A673 (cell line): ENCODE measurements at places on chromosomes 7 and 10. TPM values are rescaled to one million over a fixed set of nuclear protein-coding genes. Genes with fewer than 3 reads are reported as not detected.

GRCh38 chr7:81768951-81769778 lies 682 bp downstream of the HGF start:
- no peaks in the 10 kb centered on the region for H3K36me3 ChIP-seq
- no peaks in the 10 kb centered on the region for H3K4me1 ChIP-seq
- no peaks in the 10 kb centered on the region for H3K27me3 ChIP-seq
- H3K4me3 ChIP-seq, result no peak overlapping the region

DNA sequence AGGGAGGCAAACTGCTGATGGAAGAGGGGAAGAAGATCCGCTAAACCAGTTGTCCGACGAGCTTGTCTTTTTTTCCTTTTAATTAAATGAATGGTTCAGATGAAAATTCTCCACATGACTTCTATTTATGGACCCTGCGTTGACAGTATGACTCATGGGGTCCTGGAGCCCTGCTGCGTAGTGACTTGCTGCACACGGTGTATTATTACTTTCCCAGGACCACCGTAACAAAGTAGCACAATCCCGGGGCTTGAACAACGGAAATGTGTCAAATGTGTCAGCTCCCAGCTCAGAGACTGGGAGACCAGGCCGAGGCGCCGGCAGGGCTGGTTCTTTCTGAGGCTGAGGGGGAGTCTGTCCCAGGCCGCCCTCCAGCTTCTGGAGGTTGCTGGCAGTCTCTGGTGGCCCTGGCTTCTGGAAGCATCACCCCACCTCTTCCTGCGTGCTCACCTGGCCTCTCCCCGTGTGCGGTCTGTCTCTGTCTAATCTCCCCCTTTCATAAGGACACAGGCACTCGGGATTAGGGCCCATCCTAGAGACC lies 33.8 kb upstream of the MNX1 start:
- no peaks in the 10 kb centered on the region for H3K36me3 ChIP-seq
- H3K27ac ChIP-seq, result no peak overlapping the region
- H3K4me1 ChIP-seq, result no peaks in the 10 kb centered on the region

DNA sequence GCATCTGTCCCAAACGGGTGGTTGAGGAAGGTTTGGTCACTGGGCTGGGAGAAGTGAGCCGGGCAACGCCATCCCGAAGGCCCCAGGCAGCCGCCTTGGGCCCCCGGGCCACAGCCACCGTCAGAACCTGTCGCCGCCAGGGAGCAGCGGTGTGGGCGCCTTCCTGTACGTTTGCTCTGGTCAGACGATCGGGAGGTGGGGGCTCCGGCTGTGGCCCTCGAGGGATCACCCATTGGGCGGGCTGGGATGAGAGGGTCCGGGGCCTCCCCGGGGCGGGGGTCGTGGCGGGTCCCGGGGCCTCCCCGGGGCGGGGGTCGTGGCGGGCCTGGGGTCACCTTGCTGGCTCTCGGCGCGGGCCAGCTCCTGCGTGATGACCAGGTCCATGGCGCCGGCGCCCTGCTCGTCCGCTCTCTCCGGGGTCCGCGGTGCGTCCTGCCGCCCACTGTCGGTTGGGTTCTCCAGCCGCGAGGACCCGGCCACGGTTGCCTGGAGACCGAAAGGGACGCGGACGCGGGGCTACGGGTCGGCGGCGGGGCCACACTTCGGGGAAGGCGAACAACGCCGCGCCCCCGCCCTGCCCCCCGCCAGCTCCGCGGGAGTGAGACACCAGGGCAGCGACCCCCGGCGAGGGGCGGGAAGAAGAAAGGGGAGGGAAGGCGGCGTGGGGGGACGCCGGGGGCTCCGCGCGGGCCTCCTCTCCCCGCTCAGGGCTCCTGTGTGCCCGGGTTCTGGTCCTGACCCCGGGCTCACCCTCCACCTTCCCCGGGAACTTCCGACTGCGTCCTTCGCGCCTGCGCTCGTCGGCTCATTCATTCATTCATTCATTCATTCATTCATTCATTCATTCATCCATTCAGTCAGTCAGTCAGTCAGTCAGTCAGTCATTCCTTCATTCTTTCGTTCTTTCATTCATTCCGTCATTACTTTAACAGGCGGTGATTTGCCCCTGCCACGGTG lies at the start of gene CFAP46:
CFAP46 (minus strand) TSS at position 470 of the 957 bp plus-strand sequence; CDS start at position 384, 86 bp downstream.
- H3K36me3 ChIP-seq, result no peaks in the 10 kb centered on the region
- H3K4me3 ChIP-seq, result peak within 1 kb of the TSS; percentile 47
- DNase-seq, result peak; percentile 53
- peaks cover 12% of the 10 kb centered on the region for H3K27me3 ChIP-seq
- no peak within 1 kb of the TSS for H3K27ac ChIP-seq
- no peaks in the 10 kb centered on the region for H3K4me1 ChIP-seq

DNA sequence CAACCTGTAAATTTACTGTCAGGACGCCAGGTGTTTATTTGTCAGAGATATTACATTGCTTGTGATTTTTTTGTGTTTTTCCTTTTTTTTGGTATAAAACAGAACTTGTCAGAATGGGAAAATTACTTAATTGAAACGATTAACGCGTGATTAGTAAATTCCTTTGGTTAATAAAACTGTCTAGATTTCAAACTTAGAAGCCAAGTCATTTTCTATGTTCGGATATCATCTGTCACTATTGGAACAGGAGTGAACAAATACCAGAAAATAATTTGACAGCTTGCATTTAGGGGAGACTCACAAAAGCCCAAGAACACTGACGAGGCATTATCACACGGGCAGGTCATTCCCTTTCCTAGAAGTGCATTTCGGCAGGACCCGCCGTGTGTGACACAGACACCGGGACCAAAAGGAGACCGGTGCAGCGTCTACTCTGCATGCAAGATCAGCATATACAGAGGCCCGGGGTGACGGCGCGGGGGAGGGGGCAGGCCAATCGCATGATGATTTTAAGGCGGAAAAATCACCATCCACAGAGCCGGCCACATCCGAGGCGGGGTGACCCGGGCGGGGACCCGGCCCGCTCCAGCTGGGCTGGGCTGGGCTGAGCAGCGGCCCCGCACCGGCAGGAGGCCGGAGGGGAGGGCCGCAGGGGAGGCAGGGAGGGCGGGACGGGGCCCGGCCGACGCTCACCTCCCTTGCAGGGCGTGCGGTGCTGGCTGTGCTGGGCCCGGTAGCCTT lies 841 bp downstream of the GLUD1 start:
- H3K27ac ChIP-seq, result peak overlapping the region; percentile 85
- peaks cover 38% of the 10 kb centered on the region for H3K4me1 ChIP-seq
- peak overlapping the region; percentile 70 for H3K4me3 ChIP-seq
- no peaks in the 10 kb centered on the region for H3K27me3 ChIP-seq
- DNase-seq, result peak; percentile 57
- H3K36me3 ChIP-seq, result peaks cover 10% of the 10 kb centered on the region

- H3K27me3 ChIP-seq, result no peaks in the 10 kb centered on the region
- H3K36me3 ChIP-seq, result no peaks in the 10 kb centered on the region
- no peak overlapping the region for H3K4me3 ChIP-seq
- no peaks in the 10 kb centered on the region for H3K4me1 ChIP-seq
These were observed 439.3 kb downstream of the ADRA2A start for GRCh38 chr10:111516144-111516543.

DNA sequence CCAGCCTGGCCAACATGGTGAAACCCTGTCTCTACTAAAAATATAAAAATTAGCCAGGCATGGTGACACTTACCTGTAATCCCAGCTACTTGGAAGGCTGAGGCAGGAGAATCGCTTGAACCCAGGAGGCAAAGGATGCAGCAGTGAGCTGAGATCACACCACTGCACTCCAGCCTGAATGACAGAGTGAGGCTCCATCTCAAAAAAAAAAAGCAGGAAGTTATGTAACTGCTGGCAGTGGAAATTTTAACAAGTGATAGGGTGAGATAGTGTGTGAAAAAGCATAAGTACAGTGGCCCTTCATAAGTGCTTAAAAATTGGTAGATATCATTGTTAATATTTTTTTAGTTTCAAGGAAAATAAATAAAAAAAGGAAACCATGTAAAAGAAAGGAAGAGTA lies 12.3 kb downstream of the AKR1C3 start:
- H3K4me3 ChIP-seq, result no peak overlapping the region
- peaks cover 79% of the 10 kb centered on the region for H3K36me3 ChIP-seq
- H3K27ac ChIP-seq, result no peak overlapping the region
- H3K27me3 ChIP-seq, result no peaks in the 10 kb centered on the region
- no peaks in the 10 kb centered on the region for H3K4me1 ChIP-seq

- H3K27ac ChIP-seq, result no peak overlapping the region
- DNase-seq, result no peak
- H3K27me3 ChIP-seq, result no peaks in the 10 kb centered on the region
- no peaks in the 10 kb centered on the region for H3K36me3 ChIP-seq
- no peaks in the 10 kb centered on the region for H3K4me1 ChIP-seq
These were observed 1065.4 kb downstream of the SORCS3 start for GRCh38 chr10:105706281-105707026.

GRCh38 chr7:33774762-33775523 lies 130.4 kb upstream of the BMPER start:
- peak overlapping the region; percentile 49 for H3K27ac ChIP-seq
- H3K4me1 ChIP-seq, result peaks cover 10% of the 10 kb centered on the region
- no peaks in the 10 kb centered on the region for H3K27me3 ChIP-seq

GRCh38 chr10:99784016-99784726 lies 1.7 kb downstream of the ABCC2 start:
- H3K27me3 ChIP-seq, result no peaks in the 10 kb centered on the region
- H3K27ac ChIP-seq, result peak overlapping the region; percentile 59
- peak; percentile 52 for DNase-seq
- no peaks in the 10 kb centered on the region for H3K36me3 ChIP-seq

GRCh38 chr7:27157702-27158431 lies 1.4 kb upstream of the HOXA7 start:
- H3K27ac ChIP-seq, result no peak overlapping the region
- peaks cover 61% of the 10 kb centered on the region for H3K27me3 ChIP-seq
- no peak overlapping the region for H3K4me3 ChIP-seq
- no peak for DNase-seq
- H3K4me1 ChIP-seq, result peaks cover 7% of the 10 kb centered on the region

DNA sequence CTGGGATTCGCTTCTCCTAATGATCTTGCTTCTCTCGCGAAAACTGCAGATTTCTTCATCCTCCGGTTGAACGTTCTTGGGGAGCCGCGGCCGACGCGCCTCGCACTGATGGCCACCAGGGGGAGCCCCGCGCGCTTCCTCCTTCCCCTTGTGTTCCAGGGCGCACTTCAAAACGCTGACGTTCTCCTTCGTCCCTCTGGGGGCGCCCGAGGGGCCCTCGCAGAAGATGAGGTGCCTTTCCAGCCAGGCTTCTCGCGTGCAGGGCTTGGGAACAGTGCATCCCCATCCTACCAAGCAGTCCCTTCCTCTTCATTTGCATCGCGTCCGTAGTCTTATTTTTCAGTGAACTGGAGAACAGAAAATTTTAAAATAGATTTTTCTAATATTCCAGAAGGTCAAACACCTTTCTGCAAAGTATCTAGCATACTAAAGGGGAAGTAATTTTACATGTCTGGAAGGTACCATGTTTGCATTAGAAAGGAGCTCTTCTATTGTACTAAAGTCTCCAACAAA lies 22.5 kb downstream of the GSTO2 start:
- DNase-seq, result peak; percentile 92
- H3K27ac ChIP-seq, result no peak overlapping the region
- no peaks in the 10 kb centered on the region for H3K4me1 ChIP-seq
- peaks cover 43% of the 10 kb centered on the region for H3K27me3 ChIP-seq

DNA sequence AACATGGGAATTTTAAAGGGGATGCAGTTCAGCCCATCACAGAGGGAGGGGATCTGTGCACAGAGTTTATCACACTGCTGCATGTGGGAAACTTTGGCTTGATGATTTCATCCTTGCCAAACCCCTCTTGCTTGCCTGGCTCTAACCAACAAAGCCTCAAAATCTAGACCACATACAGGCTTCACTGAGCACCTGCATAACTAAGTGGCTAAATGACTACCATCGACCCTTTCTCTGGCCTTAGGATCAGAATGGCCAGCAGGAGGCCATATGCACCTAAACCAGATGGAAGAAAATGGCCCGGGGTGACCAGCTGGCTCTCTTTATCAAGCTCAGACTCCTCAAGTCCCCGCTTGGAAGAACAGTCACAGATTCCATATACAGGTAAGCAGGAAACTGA lies 15.6 kb upstream of the ZNF25 start:
- no peak overlapping the region for H3K27ac ChIP-seq
- no peak for DNase-seq
- no peak overlapping the region for H3K4me3 ChIP-seq
- H3K36me3 ChIP-seq, result no peaks in the 10 kb centered on the region

DNA sequence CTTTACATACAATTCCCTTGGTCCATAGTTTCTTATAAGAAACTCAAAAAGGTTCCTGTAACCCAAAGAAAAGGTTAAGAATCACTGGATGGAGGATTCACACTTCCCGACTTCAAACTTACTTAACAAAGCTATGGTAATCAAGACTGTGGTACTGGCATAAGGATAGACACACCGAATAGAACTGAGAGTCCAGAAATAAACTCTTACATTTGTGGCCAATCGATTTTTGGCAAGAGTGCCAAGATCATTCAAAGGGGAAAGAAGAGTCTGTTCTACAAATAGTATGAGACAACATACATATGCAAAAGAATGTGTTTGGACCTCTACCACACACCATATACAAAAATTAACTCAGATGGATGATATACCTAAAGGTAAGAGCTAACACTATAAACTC lies 32.8 kb downstream of the KDM7A start:
- no peaks in the 10 kb centered on the region for H3K36me3 ChIP-seq
- H3K4me3 ChIP-seq, result no peak overlapping the region
- H3K4me1 ChIP-seq, result no peaks in the 10 kb centered on the region
- no peak for DNase-seq
- H3K27ac ChIP-seq, result no peak overlapping the region

- H3K4me1 ChIP-seq, result no peaks in the 10 kb centered on the region
- no peak overlapping the region for H3K4me3 ChIP-seq
- H3K27me3 ChIP-seq, result no peaks in the 10 kb centered on the region
- no peak overlapping the region for H3K27ac ChIP-seq
These were observed 1209.2 kb downstream of the TYW1 start for GRCh38 chr7:68205826-68206225.

- H3K4me3 ChIP-seq, result no peak overlapping the region
- no peak for DNase-seq
- no peaks in the 10 kb centered on the region for H3K27me3 ChIP-seq
These were observed 186.1 kb downstream of the MTERF1 start for GRCh38 chr7:91694351-91694841.

GRCh38 chr7:29987811-29988317 lies 1.7 kb downstream of the SCRN1 start:
- DNase-seq, result peak; percentile 84
- H3K27ac ChIP-seq, result peak overlapping the region; percentile 93
- H3K27me3 ChIP-seq, result no peaks in the 10 kb centered on the region
- H3K4me3 ChIP-seq, result peak overlapping the region; percentile 100

GRCh38 chr7:2399848-2400587 lies 3.4 kb upstream of the CHST12 start:
- peaks cover 20% of the 10 kb centered on the region for H3K4me1 ChIP-seq
- no peaks in the 10 kb centered on the region for H3K27me3 ChIP-seq
- DNase-seq, result peak; percentile 83
- H3K36me3 ChIP-seq, result no peaks in the 10 kb centered on the region

GRCh38 chr7:51080622-51081269 lies 235.9 kb downstream of the COBL start:
- H3K36me3 ChIP-seq, result no peaks in the 10 kb centered on the region
- H3K4me3 ChIP-seq, result no peak overlapping the region
- H3K4me1 ChIP-seq, result no peaks in the 10 kb centered on the region
- no peak for DNase-seq
- no peak overlapping the region for H3K27ac ChIP-seq
- no peaks in the 10 kb centered on the region for H3K27me3 ChIP-seq

The C10orf67 gene
- total RNA-seq, result 0.13 and 0.50 TPM in 2 replicates

The SFTPA2 gene
- total RNA-seq, result not detected in 2 replicates

The PPP1R3C gene
- 2.1 and 2.7 TPM in 2 replicates for total RNA-seq

The EN2 gene
- total RNA-seq, result not detected in 2 replicates

The STOX1 gene
- total RNA-seq, result 2.1 and 2.4 TPM in 2 replicates

The ASB10 gene
- not detected in 2 replicates for total RNA-seq

The PRSS2 gene
- not detected in 2 replicates for total RNA-seq

The SFTPA1 gene
- total RNA-seq, result not detected in 2 replicates

The ANKRD61 gene
- total RNA-seq, result 0.98 and 1.1 TPM in 2 replicates

The GCK gene
- total RNA-seq, result not detected in 2 replicates

The PLPP4 gene
- not detected in 2 replicates for total RNA-seq

The PLEKHS1 gene
- total RNA-seq, result 0.09 TPM in 1 of 2 replicates, not detected in the other
